ENCODE measurements at places on chromosomes 2 and 18.

DNA sequence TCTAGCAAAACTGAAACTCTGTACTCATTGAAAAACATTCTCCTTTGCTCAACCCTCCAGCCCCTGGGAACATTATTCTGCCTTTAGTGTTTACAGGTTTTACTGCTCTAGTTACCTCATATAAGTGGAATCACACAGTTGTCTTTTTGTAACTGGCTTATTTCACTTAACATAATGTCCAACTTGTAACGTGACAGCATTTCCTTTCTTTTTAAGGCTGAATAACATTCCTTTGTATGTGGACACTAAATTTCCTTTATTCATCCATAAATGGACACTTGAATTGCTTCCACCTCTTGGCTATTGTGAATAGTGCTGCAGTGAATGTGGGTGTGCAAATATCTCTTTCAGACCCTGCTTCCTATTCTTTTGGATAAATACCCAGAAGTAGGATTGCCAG lies 144.9 kb downstream of the ACTR3 start:
- DNase-seq, result no peak

GRCh38 chr2:223959688-223960087 lies 2.4 kb downstream of the MRPL44 start:
- no peak for DNase-seq

DNA sequence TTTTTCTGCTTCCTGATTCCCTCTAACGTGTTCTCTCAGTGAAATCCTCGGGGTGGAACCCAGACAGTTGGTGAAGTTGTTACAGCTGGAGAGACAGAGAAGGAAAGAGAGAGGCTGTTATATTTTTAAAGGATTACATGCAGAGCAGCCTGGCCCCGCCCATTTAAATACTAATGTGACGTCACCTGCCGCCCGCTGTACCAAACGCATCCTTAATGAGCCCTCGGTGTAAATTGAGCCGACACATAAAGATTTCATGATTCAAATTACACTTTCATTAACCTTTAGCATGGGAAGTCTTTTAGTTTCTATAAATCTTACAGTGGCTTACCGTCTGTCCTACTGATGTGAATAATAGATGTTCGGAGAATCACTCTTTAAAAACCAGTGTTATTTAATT lies 164.0 kb upstream of the SIX3 start:
- peak; percentile 66 for DNase-seq

DNA sequence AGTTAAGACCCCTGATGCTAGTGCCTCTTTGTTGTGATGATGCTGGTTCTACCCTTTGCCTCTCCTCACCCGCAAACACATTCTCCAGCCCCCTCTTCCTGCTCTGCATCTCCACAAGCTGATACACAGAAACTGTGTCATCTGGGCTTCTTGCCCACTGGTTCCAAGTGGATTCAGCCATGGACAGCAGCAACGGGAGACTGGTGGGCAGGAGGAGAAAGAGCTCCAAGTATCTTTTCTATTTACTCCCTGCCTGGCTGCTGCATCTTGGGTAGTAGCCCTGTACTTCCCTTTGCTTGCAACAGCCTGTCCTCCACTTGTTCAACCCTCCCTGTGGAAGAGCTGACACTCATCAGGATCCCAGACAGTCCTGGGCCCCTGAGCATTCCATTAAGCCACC lies 655.1 kb upstream of the RAB6C start:
- DNase-seq, result no peak

DNA sequence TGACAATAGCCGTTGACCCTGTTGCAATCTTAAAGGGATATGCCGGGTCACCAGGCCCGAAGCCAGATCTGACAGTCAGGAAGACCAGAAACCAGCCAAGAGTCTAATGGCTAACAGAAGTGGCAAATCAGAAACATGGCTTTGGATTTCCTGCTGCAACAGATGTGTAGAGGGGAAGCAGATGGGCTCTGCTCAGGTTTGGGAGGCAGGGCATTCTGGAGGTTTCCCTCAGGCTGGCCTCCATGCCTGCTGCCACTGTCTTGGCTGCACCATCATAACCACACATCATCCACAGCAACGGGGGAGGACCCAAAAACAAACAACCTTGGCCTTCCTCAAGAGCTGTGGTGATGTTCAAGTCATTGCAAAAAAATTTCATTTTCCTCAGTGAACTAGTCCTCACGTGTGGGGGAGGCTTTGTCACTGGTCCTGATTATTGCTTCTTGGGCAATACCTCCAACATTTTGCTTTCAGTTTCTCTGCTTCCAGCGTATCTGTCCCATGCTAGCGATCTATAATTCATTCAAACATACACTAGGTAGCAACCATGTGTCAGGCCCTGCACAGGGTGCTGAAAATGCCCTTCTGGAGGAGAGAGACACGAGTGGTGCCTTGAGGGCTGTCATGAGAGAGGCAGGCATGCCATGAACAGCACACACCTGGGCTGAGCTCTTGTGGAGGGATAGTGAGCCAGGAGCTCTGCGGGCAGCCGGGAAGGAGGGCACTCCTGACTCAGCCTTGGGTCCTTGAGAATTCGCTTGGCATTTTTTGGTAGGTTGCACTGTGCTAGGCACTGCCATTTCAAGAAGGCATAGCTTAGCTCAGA lies 48.2 kb upstream of the LGALSL start:
- DNase-seq, result peak; percentile 8

- peak; percentile 35 for DNase-seq
Measured at GRCh38 chr2:107681936-107682335, 144.8 kb upstream of the RGPD4 start.

GRCh38 chr2:21258082-21258481 lies 134.3 kb downstream of the TDRD15 start:
- no peak for DNase-seq

DNA sequence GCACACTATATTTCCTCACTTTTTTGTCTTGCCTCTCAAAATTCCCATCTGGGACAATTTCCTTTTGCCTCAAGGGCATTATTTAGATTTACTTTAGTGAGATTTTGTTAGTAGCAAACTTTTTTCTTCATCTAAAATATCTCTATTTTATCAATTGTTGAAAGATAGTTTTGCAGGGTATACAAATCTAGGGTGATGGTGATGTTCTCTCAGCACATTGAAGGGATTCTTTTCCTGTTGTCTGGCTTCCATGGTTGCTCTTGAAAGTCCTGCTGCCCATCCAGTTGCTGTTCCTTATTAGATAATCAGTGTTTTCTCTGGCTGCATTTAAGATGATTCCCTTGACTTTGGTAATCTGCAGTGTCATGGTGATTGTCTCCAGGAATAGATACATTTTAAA lies 48.1 kb downstream of the NPAS2 start:
- no peak for DNase-seq

- no peak for DNase-seq
Measured at GRCh38 chr2:179850188-179850587, 11.2 kb downstream of the ZNF385B start.

DNA sequence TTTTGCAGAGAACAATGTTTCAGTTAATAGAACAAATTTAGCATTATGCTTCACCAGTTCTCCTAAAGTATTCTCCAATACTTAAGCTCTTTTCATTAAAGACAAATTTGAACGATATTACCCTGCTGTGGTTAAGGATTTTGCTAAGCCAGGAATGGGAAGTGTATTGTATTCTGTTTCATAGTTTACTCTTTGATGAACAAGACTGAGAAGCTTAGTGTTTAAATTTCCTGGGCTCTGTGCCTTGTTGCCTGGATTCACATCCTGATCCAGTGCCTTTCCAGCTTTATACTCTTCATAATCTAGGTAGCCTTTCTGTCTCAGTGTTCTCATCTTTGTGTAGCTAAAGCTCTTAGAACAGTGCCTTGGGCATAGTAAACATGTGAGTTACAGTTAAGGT lies 58.6 kb upstream of the GLS start:
- no peak for DNase-seq
